ENCODE measurements at places on chromosomes 7 and 10. TPM values are rescaled to one million over a fixed set of nuclear protein-coding genes. Genes with fewer than 3 reads are reported as not detected.

The NPY gene
- polyA plus RNA-seq, result not detected

The PAX4 gene
- not detected for polyA plus RNA-seq

The CLCN1 gene
- polyA plus RNA-seq, result not detected

The AMZ1 gene
- not detected for polyA plus RNA-seq

The MSMB gene
- polyA plus RNA-seq, result not detected

The CFAP46 gene
- polyA plus RNA-seq, result not detected

The SNX10 gene
- polyA plus RNA-seq, result 26.4 TPM

The FAM25A gene
- not detected for polyA plus RNA-seq

The PVRIG gene
- 68.2 TPM for polyA plus RNA-seq

The C10orf62 gene
- polyA plus RNA-seq, result not detected

The MAP3K8 gene
- polyA plus RNA-seq, result 5.9 TPM

The FBXL13 gene
- 0.10 TPM for polyA plus RNA-seq

The PAPOLB gene
- not detected for polyA plus RNA-seq

The ITPRID1 gene
- polyA plus RNA-seq, result not detected

The TSPAN13 gene
- 0.11 TPM for polyA plus RNA-seq

The AGAP9 gene
- 1.0 TPM for polyA plus RNA-seq

The GTF2IRD1 gene
- 0.81 TPM for polyA plus RNA-seq

The AGR3 gene
- polyA plus RNA-seq, result not detected

The THSD7A gene
- polyA plus RNA-seq, result not detected

The VSTM4 gene
- polyA plus RNA-seq, result not detected

The CFTR gene
- not detected for polyA plus RNA-seq

The UNC5B gene
- polyA plus RNA-seq, result not detected

The UCN3 gene
- not detected for polyA plus RNA-seq

The DBNL gene
- 250 TPM for polyA plus RNA-seq

The XRCC2 gene
- polyA plus RNA-seq, result not detected

The INHBA gene
- polyA plus RNA-seq, result not detected

The ZCWPW1 gene
- 5.0 TPM for polyA plus RNA-seq

The WIPF3 gene
- not detected for polyA plus RNA-seq

The ZNF488 gene
- not detected for polyA plus RNA-seq

The CPN1 gene
- polyA plus RNA-seq, result not detected

The WEE2 gene
- not detected for polyA plus RNA-seq

The ADCK2 gene
- 36.0 TPM for polyA plus RNA-seq

Measured in CD4-positive, alpha-beta memory T cell (primary cell).